ENCODE measurements at places on chromosomes 2 and 18.

DNA sequence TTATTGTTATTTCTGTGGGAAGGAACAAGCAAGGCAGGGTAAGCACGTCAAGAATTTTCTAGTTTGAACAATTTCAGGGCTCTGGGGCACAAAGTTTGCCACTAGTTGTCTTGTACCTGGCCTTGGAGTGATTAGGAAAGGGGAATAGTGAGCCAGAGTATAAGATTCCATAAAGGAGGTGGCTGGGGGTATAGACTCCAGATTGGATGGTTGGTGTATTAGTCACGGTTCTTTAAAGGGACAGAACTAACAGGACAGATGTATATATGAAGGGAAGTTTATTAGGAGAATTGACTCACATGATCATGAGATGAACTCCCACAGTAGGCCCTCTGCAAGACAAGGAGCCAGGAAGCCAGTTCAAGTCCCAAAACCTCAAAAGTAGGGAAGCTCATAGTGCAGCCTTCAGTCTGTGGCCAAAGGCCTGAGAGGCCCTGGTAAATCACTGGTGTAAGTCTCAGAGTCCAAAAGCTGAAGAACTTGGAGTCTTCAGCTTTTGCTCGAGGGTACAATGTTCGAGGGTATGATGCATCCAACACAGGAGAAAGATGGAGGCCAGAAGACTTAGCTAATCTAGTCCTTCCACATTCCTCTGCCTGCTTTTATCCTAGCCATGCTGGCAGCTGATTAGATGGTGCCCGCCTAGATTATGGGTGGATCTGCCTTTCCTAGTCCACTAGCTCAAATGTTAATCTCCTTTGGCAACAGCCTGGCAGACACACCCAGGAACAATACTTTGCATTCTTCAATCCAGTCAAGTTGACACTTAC lies 31.5 kb upstream of the PTPRM start:
- DNase-seq, result no peak

GRCh38 chr18:44679914-44680272 lies 795 bp upstream of the SETBP1 start:
- DNase-seq, result peak; percentile 19

DNA sequence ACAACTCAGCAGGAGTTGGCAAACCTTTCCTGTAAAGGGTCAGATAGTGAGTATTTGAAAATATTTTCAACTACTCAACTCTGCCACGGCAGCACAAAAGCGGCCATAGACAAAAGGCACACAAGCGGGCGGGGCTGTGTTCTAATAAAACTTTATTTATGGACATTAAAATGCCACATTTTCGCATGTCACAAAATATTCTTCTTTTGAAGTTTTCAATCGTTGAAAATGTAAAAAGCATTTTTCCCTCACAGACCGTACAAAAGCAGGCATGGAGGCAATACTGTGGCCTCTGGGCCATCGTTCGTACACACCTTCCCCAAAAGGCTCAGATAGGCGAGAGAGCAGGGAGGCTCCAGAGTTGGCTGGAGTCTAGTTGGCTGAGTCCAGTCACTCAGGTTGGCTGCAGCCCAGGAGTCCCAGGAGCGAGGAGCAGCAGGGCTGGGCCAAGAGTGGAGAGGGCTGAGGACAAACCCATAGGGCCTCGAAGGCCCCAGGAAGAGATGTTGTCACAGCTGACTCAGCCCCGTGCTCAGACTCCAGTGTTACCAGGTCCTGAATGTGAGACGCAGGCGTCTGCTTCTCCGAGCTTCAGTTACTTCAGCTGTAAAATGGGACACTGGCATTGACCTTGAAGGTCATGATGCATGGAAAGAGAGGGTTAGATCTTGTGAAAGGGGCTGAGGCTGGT lies 42.5 kb downstream of the SDC1 start:
- DNase-seq, result no peak

DNA sequence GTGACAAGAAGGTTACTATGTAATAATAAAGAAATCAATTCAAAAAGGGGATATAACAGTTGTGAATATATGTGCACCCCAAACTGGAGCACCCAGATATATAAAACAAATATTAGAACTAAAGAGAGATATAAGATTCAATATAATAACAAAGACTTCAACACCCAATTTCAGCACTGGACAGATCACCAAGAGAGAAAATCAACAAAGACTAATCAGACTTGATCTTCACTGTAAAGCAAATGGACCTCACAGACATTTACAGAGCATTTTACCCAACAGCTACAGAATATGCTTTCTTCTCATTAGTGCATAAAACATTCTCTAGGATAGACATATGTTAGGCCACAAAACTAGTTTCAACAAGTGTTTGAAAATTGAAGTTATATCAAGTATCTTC lies 287.7 kb downstream of the DSC3 start:
- DNase-seq, result no peak

GRCh38 chr2:64212801-64213321 lies 68.6 kb upstream of the PELI1 start:
- DNase-seq, result no peak

DNA sequence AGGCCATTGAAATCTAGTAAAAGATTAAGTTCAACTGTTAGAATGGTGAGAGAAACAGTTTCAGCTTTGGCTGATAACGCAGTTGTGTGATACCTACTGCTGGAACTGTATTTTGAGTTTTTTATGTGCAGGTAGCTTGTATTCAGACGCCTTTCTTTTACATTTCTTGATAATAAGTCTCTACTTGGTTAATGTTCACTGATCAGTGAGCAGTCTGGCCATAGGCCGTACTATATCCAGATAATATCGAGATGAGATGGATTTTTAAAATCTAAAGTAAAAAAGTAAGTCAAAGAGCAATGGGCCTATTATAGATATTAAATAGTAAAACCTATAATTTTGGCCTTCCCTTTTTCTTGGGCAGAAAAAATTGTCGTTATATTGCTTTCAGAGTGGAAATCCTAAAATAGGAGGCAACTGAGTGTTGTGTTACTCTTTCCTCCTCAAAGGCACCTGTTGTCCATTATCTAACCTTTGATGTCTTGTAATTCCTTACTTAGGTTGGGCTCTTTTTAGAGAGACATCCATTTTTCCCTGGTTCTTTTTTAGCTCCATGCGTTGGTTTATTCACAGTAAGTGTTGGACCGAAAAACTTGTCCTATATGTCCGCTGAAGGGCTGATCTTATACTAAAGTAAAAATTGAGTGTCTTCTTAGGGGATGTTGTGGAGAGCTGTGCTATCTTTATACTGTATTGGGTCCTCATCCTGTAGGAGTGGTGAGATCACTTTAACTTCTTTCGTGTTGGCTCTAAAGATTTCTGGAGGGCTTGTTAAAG lies 1.7 kb downstream of the EML4 start:
- DNase-seq, result no peak

GRCh38 chr2:226317970-226318369 lies 481.6 kb downstream of the IRS1 start:
- DNase-seq, result no peak

DNA sequence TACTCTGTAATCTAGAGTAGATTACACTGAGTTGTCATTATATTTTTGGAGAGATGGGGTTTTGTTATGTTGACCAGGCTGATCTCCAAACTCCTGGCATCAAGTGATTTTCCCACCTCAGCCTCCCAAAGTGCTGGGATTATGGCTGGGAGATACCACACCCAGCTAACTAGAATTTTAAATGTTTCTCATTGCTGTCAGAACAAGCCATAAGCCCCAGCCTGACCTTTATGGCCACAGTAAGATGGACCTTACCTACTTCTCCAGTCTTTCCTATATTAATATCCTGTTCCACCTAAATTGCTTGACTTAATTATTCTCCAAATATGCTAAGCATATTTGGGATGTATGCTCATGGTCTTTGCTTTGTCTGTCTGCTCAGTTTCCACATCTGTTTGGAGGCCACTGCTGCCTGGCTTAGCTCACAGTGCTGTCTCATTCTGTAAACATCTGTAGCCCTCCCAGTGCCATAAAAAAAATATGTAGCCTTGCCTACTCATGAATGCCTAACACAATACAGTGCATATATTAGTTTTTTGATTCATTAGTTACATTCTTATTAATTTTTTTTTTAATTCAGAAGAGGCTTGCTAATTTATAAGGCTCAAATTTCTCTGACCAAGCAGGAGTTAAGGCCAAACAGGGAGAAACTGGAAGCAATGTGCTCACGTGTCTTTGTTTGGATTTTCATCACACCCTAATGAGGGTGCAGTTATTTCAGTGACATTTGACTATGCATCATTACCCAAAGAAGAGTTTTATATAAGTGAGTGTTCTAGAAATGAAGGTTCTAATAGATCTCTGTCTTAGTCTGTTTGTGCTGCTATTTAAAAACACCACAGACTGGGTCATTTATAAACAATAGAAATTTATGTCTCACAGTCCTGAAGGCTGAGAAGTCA lies 45.3 kb upstream of the PSME4 start:
- no peak for DNase-seq

DNA sequence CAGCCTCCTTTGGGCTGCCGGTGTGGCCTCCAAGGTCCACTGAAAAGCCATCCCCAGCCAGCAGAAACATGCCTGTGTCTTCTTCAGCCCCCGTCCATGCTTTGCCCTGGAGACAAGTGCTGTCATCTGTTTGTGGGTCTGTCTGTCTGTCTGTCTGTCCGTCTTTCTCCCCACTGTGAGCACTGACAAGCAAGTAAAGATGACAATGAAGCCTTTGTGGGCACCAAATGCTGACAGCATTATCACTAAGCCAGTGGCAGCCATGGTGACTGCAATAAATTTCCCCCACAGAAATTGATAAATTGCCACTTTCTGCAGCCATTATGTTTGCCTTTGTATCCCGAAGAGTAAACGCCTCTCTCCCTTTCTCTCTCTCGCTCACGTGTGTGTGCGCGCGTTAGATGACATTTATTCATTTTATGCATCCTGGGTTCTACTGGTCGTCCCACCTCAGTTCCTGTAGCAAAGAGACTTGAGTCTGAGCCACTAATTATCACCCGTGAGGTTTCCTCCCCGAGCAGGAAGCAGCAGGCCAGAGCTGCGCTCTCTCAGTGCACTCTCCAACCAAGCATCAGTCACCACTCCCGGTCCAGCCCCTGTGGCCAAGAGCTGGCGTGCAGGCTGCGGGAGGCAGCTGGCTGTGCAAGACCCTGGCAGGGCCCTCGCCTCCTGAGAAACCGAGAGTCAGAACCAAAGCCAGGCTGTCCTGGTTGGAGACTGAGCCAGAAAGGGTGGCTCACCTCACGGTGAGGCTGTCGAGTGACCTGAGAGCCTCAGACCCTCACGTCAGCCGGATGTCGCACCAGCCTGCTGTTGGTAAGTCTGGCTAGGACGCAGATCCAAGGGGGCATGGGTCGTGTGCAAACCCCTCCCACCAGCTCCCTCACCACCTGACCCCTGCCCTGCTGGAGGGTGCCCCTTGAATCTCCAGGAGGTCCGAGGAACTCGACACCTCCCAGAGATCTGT lies 6.9 kb downstream of the STEAP3 start:
- no peak for DNase-seq

GRCh38 chr2:123717636-123718334 lies 307.3 kb upstream of the CNTNAP5 start:
- DNase-seq, result no peak

DNA sequence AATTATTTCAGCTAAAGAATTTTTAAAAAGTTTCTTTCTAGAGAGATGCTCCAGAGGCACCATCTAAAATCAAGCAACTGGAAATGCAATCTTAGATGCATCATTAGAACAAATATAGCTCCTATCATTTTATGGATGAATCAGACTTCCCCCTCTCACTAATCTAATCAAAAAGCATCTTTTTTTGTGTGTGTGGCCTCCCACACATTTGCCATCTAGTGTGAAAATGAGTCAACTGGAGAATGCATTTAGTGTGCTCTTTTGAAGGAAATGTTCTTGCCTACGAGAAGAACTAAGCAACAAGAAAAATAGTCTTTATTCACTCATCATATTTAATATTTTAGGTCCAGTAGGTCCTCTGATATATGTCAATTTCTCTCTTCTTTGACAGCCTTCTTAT lies 39.5 kb upstream of the FIGN start:
- no peak for DNase-seq

- no peak for DNase-seq
Observed at GRCh38 chr2:182080493-182080892, 94.8 kb downstream of the PPP1R1C start.

DNA sequence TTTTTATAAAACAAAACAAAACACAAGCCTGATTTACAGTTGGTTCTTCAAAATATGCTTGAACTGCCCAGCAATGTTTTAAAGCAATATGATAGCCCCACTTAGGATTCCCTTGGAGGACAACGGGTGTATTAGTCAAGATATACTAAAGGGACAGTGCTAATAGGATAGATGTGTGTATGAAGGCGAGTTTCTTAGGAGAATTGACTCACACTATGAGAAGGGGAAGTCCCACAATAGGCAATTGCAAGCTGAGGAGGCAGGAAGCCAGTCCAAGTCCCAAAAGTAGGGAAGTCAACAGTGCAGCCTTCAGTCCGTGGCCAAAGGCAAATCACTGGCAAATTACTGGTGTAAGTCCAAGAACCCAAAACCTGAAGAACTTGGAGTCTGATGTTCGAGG lies 167.9 kb downstream of the CBLN2 start:
- DNase-seq, result no peak

DNA sequence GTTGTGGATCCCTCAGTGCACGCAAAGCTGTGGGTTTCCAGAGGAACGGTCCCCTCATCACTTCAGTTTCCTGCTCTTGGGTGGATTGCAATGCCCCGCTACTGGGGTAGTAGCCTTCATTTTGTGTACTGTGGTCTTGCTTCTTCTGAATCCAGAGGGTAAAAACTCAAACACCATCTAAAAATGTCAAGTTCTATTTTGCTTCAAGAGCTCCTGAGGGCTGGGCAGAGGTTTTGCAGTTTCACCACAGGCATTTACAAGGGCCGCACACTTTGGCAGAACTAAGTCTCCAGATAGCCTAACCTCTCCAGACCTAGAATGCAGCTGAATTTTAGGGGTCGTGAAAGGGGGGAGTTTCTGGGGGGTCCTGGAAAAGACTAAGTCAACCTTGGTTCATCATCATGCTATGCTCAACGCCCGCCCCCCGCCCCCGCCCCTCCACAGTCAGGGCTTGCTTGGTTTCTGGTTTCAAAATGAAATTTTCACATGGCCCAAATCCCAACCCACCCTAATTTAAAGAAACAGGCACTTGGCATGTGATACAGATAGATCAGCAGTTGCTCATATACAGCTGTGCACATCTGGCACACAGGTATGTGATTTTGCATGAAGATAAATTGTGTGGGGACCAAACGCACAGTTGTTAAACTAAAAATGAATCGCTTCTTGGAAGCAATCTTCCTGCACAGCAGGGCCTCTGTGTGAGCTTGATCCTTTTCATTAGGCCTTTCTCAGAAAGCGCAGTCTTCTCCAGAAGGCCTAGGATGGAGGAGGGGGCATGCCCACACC lies 329.6 kb downstream of the OSR1 start:
- DNase-seq, result no peak

DNA sequence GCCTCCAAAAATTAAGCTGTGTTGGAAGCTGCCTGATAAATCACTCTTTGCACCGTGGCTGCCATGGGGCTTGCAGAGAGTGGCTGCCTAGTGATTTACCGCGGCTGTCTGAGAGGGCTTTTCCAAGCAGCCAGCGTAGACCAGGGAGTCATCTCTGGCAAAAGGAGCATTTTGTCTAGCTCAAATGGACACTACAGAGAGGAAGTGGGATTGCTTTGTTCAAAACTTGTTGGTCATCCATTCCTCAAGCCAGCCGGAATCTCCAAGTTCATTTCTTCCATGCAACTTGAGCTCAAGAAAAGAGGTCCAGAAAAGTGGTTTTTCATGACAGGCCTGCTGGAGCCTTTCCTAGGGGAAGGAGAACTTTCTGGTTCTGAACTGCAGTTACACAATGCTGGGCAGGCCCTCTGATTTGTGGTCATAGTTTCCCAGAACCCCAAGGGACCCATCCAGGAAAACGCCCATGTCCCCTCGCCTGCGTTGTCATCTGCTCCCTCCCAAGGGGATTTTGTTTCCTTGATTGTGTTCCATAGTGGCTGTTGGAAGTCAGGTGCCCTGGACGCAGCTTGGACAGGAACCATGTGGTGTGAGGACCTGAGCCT lies 108.1 kb downstream of the TRIB2 start:
- DNase-seq, result no peak

All from NCI-H187 (cell line).